ENCODE measurements at places on chromosomes 13 and 19.

GRCh38 chr19:4376991-4377781 lies 23.2 kb downstream of the SH3GL1 start:
- no peak for DNase-seq

GRCh38 chr19:8529369-8530006 lies 15.5 kb upstream of the ZNF414 start:
- DNase-seq = no peak

DNA sequence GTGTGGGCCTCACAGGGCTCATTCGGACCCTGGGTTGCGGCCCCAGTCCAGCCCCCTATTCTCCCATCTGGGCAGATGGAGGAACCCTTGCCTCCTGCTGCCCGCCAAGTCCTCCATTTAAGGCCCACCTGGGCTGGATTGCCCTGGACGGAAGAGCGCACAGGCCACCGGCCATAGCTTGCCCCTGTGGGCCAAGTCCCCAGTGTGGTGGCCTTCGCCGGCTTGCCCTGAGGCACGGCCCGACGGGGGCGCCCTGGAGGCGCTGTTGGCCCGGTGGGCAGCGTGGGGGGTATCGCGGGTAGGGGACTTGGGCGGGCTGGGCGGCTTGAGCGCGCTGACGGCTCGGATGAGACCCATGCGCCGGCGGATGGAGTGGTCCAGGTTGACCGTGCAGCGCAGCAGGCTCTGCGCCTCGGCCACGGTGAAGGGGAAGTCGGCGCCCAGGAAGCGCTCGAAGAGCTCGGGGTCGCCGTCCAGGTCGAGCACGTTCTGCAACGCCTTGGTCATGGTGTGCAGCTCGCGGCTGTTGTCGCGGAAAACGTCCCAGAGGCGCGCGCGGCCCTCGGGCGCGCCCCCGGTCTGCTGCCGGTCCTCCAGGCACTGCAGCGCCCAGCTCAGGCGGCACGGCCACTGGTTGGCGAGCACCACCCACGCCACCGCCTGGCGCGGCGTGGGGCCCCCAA lies 8.8 kb downstream of the NKPD1 start:
- DNase-seq = no peak

GRCh38 chr19:15169541-15170285 lies 31.1 kb downstream of the NOTCH3 start:
- no peak for DNase-seq

GRCh38 chr13:95455782-95456181 lies 96.7 kb upstream of the CLDN10 start:
- no peak for DNase-seq

GRCh38 chr19:19533841-19534240 lies 4.2 kb upstream of the CILP2 start:
- DNase-seq = no peak
